ENCODE measurements at places on chromosomes 12 and 14. TPM values are rescaled to one million over a fixed set of nuclear protein-coding genes. Genes with fewer than 3 reads are reported as not detected.

GRCh38 chr12:41919526-41920261 lies 225.0 kb downstream of the GXYLT1 start:
- ATAC-seq = peak; percentile 87

DNA sequence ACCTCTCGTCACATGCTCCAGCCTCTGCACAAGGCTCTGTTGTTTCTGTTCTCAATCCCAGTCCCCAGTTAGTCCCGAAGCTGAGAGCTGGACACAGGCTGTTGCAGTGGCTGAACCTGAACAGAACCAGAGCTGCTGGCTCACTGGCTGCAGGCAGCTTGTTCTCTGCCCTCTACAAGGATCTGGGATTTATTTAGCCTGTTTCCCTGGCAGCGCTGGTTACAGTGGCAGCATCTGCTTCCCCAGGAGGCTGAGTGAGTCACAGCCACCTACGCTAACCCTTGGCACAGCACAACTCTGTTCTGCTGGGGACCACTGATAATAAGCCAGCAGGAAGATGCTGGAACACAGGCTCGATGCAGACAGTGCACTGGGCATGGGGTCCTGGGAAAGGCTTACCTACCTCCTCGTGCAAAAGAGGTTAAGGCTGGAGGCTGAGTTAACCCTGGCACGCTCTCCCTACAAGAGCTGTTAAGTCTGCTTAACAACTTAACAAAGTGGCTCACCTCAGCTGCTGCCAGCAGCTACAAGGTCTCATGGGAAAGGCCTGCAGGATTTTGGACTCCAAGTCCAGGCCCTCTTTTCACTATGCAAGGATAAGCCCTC lies 299.6 kb downstream of the PCNX1 start:
- ATAC-seq = peak; percentile 6

The ARHGAP9 gene
- total RNA-seq = 0.94 TPM

The ACSS3 gene
- 8.3 TPM for total RNA-seq

The MOAP1 gene
- 68.0 TPM for total RNA-seq

DNA sequence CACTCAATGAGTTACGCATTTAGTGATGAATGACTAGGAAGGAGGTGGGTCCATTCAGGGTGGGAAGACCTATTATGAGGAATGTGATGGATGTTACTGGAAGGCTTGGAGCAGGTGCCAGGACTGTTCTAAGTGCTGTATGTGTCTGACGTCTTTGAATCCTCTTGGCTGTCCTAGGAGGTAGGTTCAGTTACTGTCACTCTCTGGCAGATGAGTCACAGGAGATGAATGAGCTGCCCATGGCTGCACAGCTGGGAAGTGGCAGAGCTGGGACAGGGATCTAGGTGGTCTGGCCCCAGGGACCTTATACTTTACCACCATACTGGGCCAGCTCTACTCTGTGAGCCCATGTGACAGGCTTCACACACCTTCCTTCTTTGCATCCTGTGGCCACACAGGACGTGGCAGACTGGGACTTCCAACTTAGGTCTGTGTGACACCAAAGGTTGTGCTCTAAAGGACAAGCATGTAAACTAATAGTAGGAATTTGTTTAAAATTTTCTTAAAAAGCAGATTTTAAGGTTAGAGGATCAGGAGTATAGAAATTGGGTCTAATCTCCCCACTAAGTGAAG lies 24.0 kb downstream of the TCTN1 start:
- ATAC-seq = no peak

GRCh38 chr14:24673534-24674203 lies 39.7 kb upstream of the GZMB start:
- ATAC-seq = no peak

DNA sequence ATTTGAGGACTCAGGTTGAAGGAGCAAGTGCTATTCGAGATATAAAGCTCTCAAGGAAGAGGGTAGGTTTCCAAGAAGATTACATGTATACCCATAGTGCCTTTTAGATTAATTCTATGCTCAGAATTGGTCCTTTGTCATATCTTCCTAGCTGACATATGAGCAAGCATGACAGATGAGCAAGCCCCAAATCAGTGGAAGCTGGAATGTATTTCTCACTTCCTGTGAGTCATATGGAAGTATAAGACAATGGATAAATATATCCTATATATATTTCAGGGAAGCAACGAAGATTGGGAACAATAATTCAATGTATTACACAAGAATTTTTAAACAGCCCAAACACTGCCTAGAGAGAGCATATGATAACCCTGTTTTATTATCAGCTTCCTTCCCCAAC lies 674.1 kb upstream of the ATXN7L3B start:
- no peak for ATAC-seq
